AG09309 (cell line): ENCODE measurements at places on chromosomes 6 and 20.

DNA sequence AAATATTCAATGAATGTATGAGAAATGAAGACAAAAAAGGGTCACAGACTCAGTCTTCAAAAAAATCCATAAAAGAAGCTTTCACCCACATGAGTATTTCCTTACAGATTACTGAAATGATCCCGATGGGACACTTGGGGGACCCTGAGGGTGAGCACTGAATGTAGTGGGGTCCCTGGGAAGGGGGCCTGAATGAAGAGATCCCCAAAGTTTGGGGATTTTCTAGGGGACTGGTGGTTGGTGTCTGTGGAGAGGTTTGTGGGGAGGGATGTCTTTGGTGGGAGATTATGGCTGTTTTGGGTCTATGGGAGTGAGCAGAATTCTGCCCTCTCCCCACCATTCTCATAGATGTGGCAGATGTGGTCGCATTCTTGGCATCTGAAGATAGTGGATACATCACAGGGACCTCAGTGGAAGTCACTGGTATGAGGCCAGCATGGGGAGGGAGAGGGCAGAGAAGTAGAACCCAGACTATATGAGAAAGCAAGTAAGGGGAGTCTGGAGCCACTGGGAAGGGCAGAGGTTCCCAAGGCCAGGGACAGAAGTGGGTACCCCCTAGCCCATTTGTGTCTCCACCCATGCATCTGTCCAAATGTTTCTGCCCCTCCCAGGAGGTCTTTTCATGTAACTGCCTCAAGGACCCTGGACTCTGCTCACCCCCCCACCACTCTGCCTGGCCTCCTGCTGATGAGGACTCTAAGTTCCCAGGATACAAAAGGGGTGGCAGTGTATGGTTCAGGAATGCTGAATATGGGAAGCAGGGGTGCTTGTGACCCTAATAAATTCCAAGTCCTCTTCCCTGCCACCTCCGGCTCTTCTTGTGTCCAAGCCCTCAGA is 1.8 kb downstream of the HSD17B8 start:
- no peak for DNase-seq

GRCh38 chr6:133540361-133540760 is 299.2 kb downstream of the EYA4 start:
- no peak for DNase-seq

GRCh38 chr6:126955621-126956020 is 162.8 kb upstream of the RSPO3 start:
- no peak for DNase-seq

DNA sequence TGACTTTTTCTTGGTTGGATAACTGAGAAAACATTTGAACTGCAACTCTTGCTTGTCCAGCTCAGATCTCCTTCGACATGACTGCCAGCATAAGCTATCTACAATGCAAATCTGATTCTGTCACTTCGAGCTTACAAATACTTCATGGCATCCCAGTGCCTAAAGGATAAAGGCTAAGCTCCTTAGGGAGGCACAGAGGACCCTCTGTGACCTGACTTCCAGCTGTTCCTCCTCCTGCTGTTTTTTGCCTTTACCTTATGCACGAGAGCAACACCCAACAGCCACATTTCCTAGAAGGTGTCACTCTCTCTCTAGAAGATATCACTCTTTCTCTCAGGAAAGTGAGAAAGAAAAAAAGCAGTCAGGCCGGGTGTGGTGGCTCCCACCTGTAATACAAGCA is 23.4 kb downstream of the SLC17A5 start:
- no peak for DNase-seq

DNA sequence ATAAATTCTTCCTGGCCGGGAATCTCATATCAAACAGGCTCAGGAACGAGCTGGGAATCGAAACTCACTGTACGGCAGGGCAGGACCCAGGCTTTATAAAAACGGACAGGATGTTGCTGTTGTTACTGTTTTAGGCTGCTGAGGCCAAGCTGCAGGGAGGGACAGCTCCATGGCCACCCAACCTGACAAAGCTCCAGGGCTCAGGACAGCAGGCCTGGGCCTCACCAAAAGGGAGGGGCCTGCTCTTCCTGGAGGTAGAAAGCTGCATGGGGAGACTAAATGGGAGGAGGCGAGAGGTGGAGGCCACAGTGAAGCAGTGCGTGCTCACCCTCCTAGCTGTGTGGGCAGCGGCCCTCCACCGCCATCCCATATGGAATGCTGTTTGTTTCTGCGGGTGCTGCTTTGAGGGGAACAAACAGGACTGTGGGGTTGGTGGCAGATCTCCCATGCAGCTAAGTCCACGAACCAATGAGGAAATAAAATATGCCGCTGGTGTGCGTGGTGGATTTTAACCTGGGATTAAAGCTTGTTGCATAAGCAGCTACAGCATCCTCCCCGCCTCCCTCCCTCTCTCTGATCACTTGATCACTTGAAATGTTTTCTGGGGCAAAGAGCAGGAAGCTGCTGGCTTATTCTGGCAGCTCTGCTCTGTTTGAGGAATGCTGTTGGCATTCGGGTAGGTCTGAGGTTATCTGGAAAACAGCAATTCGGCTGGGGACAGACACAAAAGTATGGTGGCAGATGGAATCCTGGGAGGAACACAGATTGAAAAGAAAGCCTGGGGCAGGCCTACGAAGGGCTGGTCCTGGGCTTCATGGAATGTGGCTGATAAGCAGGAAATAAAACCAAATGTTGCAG is 2.4 kb upstream of the ZMYND8 start:
- DNase-seq: peak; percentile 96

GRCh38 chr6:4346659-4347333 is 211.4 kb upstream of the ECI2 start:
- no peak for DNase-seq

DNA sequence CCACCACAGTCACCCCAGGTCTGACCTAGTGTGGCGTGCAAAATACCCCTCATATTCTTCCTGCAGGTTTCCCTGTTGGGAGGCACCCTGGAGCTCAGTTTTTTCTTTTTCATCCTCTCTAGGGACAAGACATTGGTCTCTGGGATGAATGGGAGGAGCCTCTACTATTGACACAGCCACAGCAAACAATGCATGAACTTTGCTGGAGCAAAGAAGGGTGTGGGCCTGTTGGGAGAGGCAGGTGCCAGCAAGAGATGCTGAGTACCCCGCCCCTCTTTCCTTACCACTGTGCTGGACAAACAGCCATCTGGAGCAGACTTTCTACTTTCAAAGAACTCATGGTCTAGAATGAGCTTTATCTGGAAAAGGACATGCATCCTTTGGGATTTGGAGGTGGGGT is 10.1 kb downstream of the TGM3 start:
- DNase-seq: no peak

- no peak for DNase-seq
Observed at GRCh38 chr6:74557236-74557635, 648.6 kb downstream of the COL12A1 start.

DNA sequence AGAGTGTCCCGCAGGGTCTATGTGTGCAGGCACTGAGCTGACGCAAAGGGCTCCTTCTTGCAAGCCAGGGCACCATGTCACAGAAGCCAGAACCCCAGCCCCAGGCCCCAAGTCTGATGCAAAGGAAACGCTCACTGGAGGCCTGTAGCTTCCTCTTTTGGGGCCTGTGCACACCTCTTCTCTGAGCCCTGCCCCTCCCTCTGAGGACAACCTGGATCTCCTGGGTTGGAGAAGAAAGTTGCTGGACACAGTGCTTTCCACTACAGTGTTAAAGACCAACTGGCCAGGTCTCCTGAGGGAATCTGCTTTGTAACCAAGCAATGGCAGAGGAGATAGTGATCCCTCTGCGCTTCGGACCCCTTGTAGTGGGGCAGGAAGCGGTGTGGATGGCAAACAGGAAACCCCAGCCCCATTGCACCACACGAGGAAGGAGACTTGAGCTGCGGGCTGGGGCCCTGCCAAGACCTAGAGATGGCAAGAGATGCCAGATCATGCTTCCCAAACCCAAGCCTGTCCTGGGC is 90.0 kb downstream of the PRND start:
- no peak for DNase-seq

- peak; percentile 16 for DNase-seq
Observed at GRCh38 chr6:797479-798077, 104.6 kb upstream of the EXOC2 start.

GRCh38 chr6:51854876-51855275 is 232.5 kb downstream of the PKHD1 start:
- no peak for DNase-seq

GRCh38 chr20:3996399-3996798 is 19.0 kb downstream of the RNF24 start:
- DNase-seq: no peak

DNA sequence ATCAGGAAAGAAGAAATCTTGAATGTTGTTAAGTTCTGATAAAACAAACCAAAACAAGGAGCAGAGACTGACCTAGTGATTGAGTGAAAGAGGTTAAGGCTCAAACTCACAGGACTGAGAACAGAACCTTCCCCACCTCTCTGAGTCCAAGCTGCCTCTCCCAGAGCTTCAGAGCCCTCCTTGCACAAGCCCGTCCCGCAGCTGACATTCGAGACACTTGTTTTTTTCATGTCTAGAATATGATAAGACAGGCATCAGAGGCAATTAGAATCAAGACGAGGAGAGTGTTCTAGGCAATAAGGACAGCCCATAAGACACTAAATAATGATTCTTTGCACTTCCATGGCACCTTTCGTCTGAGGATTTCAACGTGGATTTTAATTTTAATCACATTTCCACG is 140.6 kb downstream of the PXDC1 start:
- DNase-seq: no peak

- no peak for DNase-seq
Observed at GRCh38 chr6:16139556-16139955, 10.7 kb downstream of the MYLIP start.

DNA sequence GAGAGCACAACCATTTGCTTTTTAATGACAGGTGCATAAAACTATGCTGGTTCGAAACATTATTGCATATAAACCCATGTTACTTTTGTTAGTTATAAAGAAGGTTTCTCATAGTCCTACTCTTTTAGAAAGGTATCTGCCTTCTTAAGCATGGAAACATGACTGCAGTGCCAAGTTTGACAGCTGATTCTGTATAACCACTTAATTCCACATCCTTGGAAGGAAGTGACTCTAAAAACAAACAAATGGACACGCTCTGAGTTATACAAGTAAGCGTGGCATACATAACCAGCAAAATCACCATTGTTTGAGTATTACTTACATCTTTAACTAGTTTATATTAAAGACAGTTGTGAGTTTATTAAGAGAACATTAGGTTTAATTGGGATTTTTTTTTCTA is 125.0 kb upstream of the HDGFL1 start:
- DNase-seq: no peak

GRCh38 chr6:136773473-136773796 is 18.8 kb downstream of the MAP3K5 start:
- no peak for DNase-seq

DNA sequence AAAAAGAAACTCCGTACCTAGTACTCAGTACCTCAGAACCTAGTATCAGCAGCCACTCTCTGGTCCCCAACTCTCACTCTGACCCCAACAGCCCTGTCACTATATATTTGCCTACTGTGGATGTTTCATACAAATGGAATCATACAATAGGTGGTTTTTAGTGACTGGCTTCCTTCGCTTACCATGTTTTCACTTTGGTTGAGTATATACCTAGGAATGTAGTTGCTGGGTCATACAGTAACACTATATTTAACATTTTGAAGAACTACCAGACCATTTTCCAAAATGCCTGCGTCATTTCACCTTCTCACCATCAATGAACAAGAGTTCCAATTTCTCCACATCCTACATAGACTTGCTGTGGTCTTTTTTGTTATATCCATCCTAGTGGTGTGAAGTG is 283.2 kb downstream of the GMDS start:
- no peak for DNase-seq

DNA sequence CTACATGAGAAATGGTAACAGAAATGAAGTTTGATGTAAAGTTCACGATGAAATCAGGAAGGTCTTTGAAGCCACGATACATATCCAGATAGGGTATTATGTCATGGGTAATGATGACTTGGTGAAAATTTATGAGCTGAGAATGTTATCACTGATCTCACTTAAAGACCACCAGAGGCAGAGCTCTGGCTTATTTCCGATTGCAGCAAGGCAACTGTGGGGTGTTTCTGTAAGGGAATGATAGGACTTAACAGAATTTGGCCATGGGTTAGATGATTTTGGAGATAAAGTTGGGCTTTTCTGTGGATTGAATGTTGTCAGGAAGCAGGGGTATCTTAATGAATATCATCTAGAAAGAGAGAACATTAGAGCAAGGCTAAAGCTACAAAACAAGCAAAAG is 508.4 kb downstream of the HDGFL1 start:
- DNase-seq: no peak

- DNase-seq: no peak
Observed at GRCh38 chr6:134217105-134217797, 100.7 kb downstream of the SGK1 start.

DNA sequence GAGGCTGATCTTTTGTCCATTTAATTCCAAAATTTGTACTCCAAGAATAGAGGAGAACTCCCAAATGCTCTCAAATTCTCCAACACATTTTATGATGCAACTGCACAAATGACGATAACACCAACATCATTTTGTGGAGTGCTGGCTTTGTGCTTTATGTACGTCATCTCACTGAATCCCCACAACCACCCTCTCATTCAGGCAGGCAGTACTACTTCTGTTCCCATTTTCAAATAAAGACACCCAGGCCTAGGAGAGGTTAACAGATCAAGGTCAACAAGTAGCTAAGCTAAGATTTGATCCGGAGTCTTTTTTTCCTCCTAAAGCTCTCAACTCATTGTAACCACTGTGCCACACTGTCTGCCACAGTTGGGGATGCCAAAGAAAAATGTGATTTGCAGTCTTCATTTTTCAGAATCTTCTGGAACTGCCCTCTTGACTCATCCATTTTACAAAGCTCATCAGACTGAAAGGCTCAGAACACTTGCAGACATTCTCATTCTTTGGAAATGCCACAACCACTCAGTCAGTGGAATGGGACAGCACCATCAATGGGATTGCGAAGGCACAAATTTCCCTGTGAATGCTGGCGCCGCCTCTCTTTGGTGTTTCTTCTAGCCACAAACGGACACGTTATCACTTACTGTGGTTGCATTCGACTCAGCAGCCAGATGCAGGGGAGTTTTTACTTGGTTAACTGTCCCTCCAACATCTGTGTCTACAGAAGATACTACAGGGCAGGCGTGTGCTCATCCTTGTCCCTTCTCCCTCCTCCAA is 184.4 kb downstream of the GJA10 start:
- DNase-seq: no peak

DNA sequence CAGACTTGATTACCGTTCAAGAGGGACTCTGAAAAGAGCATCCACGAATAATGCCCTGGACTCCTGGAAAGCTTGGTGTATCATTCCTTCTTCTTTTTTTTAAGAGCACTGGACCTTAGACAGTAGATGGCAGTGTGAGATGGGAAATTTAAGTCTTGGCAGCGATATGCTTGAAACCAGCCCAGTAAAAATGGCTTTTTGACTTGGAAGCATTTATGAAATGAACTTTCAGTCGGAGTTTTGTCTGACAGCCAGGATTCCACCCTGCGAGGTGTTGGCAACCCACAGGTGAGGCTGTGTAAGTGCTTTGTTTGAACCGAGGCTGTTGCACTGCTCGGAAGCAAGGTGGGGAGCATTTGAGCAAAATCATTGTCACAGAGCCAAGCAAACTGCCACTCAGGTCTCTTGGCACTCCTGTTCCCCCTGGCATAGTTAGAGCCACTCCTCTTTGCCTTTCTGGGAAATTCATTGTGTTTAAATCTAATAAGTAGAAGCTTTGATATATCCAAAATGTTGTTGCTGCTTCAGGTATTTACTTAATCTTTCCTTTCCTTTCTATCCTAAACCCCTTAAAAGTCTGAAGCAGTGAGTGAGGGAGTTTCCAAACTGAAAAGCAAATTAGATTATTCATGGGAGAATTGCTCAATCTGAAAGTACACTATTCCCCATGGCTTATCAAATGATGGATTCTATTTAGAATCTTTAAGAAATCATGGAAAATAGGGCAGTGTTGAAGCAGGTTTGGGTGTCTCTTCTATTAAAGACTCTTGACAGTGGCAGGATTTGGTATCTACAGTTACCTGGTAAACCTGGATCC is 272.8 kb upstream of the SLC35B3 start:
- DNase-seq: peak; percentile 2
